T-helper 2 cell (primary cell): ENCODE measurements at places on chromosomes 12 and 14.

DNA sequence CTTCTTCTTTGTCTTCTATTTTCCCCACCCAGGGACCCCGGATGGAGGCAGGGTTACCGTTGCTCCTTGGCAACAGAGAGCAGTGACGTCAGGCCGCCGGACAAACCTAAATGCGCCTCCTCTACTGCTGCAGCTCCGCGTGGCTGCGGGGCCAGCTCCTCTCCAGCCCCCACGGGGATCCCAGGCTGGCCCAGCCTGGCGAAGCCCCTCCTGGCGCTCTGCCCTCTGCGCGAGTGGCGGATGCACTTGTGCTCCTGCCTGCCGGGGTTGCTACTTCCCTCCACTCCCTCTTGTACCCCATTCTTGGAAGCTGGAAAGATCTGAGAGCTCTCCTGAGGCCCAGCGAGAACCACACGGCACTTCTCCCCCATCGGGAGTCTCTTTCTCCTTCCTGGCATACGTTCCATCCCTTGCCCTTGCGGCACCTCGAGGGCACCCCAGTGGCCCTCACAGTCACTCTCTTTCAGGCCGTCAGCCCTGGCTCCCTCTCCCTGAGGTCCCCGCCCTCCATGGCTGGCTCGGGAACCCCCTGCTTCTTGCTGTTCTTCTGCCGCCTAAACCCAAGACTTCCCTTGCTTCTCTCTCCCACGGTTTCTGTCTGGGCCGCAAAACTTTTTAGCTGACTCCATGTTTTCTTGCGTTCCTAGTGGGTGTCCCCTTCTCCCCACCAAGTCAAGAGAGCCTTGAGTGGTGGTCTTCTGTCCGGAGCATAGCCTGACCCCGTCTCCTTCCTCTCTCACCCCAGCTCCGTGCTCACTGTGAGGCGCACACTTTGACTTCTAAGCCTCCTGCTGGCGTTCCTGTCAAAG lies 121.7 kb downstream of the PAPOLA start:
- no peak for DNase-seq

DNA sequence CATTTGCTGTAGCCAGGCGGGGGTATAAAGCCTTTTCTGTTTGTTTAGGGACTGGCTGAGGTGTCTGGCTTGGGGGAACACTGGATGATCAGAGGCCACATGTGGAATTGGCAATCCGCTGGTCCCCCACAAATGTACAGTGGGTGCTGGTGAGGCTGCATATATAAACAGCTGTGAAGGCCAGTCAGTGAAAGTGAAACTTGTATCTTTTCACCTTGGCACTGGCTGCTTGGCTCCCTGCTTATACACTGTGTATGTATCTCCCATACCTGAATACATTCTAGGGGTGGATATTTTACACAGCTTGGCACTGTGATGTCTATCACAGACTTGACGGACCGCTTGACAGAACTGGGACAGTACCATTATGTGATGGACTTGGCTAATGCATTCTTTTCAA lies 246.8 kb upstream of the AVPR1A start:
- no peak for DNase-seq

DNA sequence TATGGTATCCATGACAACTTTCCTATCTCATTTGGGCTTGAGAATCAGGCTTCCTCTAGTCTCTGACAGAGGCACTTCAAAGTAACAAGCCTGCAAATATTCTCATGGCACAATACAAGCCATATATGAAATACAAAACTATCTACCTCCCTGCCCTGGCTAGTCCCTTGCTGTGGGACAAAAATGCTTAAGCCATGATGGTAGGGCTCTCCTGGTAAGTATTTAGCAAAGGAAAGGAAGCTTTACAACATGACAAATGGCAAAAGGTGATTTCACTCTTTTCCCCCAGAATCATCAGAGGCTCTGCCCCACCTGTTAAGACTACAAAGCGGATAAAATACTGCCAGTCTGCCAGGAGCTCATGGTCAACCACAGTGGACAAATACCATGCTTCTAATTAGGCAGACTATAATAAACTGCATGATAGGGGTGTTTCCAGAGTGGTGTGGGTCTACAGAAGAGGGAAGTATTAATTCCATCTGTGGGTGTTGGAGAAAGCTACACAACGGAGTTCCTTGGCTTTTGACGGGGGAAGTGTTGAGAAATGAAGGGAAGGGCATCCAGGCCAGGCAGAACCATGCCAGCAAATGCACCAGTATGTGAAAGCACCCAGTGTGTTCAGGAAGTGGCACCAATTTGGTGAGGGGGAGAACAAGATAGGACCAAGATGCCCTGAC lies 92.9 kb downstream of the SPTSSA start:
- DNase-seq = no peak

DNA sequence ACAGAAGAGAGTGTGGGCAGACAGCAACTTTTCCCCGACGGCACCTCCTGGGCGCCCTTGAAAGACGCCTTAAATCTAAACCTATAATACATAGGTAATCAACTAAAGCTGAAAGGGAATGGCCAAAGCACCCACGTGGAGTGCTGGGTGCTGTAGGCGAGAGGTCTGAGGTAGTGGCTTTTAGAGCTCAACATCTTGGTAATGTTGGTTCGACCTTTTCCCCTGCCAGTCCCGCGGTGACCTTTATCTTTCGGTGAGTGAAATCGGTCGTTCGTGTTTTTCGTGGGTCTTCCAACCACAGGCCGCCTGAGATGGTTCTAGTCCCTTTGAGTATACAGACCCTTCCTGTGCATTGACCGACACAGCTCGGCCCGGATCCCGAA lies 9.1 kb downstream of the OR6S1 start:
- DNase-seq = no peak

- DNase-seq = no peak
Measured at GRCh38 chr12:58254463-58255100, 313.2 kb downstream of the ATP23 start.

- DNase-seq = no peak
Measured at GRCh38 chr12:14261861-14262260, 103.6 kb upstream of the ATF7IP start.

- DNase-seq = no peak
Measured at GRCh38 chr14:89674936-89675335, 257.9 kb upstream of the FOXN3 start.

- peak; percentile 38 for DNase-seq
Measured at GRCh38 chr14:91839749-91840148, 27.6 kb downstream of the TC2N start.

GRCh38 chr14:95502381-95502950 lies 14.0 kb downstream of the SYNE3 start:
- DNase-seq = no peak

DNA sequence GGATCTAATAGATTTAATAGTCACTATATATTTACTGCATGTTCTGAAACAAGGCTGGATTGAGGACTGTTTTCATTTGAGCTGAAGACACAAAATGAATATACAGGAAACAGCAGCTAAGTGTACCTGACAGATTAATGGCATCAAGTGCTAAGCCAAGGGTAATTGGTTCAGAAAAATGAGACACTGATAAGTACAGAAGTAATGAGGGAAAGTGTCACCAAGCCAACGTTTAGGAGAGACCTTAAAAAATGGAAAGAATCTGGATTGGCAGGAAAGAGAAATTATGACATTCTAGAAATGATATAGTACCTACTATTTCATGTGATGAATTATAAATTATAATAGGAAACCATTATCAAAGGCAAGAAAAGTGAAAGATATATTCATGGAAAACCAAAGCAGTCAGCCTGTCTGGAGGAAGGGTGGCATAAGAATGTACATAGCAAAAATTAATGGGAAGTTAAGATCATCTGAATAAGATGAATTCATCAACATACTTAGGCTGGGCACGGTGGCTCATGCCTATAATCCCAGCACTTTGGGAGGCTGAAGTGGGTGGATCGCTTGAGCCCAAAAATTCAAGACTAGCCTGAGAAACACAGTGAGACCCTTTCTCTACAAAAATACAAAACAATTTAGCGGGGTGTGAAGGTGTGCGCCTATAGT lies 21.0 kb upstream of the DUSP16 start:
- no peak for DNase-seq

DNA sequence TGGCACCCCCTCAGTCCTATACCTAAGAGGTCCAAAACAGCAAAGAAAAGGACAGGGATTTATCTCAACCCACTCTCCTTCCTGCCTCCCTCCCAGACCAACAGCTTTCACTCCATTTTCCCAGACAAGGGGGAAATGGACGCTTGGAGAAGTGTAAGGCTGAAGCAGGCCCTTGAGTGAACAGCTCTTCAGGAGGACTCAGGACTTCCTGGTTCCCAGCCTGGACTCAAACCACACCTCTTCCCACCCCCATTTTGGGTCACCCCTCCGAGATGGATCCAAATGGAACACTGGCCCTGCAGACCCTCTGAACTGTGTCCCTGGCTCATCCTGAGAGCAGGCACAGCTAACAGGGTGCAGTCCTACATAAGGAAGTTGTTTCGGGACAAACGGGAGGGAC lies 2.7 kb downstream of the KMT2D start:
- DNase-seq = no peak

DNA sequence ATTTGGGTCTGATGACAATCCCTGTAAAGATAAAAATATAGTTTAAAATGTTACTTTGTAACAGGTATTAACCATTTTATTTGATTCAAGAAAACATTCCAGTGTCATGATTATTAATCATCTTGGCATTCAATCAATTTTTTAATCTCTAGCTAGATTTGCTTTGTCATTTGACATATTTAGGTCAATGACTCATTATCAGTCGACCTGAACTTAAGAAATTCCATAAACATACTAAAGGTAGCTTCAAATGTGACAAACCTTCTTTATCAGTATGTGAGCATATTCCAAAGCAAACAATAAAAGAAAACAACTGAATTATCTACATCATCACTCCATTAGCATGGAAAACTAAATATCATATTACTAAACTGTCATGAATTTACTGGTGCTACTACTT lies 50.8 kb upstream of the CDKL1 start:
- DNase-seq = no peak

DNA sequence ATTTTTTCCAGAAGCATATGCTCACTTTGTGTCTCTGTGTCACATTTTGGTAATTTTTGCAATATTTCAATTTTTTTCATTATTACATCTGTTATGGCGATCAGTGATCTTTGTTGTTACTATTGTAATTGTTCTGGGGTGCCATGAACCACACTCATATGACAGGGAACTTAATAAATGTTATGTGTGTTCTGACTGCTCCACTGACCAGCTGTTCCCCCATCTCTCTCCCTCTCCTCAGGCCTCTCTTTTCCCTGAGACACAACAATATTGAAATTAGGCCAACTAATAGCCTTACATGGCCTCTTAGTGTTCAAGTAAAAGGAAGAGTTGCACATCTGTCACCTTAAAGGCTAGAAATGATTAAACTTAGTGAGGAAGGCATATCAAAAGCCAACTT lies 46.0 kb downstream of the SCN8A start:
- no peak for DNase-seq

GRCh38 chr14:65387628-65388027 lies 24.9 kb upstream of the FUT8 start:
- no peak for DNase-seq

- no peak for DNase-seq
Measured at GRCh38 chr14:79708426-79709388, 502.6 kb downstream of the DIO2 start.

DNA sequence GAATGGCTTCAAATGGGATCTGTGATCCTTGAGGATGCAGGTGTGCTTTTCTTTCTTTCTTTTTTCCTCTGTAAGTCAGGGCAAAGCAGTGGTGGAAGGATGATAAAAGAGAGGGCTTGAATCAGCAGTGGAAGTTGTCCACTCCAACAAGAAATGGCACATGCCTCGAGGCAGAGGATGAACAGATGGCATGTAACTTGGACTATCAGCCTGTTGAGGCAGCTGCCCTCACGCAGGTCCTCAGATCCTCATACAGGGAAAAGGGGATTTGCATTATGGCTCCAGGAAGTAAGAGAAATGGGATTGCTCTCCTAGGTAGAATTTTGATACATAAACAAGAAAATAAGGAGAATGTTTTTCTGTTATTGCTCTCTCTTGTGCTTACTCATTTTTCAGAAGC lies 368.0 kb downstream of the FUT8 start:
- DNase-seq = no peak

DNA sequence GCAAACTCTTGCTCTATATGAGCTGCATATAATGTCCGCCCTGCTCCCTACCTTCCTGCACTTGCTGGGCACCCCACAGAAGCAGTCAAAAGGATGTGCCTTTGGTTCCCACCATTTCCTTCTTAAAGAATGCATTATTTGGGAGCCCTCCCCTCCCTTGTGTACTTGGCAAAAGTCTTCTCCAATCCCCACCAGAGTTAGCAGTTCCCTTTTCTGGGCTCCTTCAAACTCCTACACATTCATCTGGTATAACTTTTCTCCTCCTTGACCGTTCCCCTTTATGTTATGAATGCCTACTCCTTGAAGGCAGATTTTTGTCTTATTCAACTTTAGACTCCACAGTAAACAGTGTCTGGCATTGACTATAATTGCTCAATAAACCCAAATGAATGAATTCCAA lies 27.8 kb downstream of the AREL1 start:
- no peak for DNase-seq

DNA sequence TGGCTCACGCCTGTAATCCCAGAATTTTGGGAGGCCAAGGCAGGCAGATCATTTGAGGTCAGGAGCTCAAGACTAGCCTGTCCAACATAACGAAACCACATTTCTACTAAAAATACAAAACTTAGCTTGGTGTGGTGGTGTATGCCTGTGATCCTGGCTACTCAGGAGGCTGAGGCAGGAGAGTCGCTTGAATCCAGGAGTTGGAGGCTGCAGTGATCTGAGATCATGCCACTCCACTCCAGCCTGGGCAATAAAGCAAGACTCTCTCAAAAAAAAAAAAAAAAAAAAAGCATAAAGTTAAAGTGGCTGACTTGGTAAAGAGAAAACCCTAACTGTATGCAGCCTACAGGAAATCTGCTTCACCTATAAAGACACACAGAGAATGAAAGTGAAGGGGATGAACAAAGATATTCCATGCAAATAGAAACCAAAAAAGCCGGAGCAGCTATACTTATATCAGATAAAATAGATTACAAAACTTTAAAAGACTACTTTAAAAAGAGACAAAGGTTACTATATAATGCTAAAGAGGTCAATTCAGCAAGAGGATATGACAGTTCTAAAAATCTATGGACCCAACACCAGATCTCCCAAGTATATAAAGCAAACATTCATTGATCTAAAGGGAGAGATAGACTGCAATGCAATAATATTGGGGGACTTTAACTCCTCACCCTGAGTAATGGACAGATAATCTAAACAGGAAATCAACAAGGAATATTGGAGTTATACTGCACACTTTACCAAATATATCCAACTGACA lies 4.1 kb downstream of the CLEC2B start:
- peak; percentile 11 for DNase-seq

DNA sequence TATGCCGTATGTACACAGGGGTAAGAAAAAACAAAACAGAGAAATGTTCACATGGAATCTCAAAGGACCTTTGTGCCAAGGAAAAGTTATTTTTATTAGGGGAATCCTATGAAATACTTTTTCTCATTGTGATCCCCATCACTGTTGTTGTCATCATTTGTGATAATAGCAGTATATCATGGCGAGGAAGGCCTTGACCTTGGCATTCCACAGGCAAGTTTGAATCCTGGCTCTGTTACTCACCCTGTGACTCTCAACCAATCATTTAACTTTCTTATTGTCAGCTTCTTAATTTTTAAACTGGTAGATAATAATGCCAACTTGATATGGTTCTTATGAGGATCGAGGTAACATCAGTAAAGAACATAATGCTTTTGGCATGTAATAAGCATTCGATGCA lies 142.2 kb upstream of the DDHD1 start:
- no peak for DNase-seq

GRCh38 chr14:51180577-51180976 lies 59.5 kb upstream of the TMX1 start:
- no peak for DNase-seq

- DNase-seq = no peak
Measured at GRCh38 chr12:111056618-111057521, 136.5 kb upstream of the MYL2 start.
